ENCODE measurements at places on chromosomes 1 and 21.
A peak's percentile ranks its signal among the peaks of the same experiment; 100 is the strongest.

- no peak for DNase-seq
Measured at GRCh38 chr1:32761253-32761877, 55.8 kb downstream of the YARS1 start.

GRCh38 chr1:235507623-235508022 is 3.4 kb upstream of the B3GALNT2 start:
- DNase-seq, result no peak

GRCh38 chr21:44924606-44925377 is 4.1 kb upstream of the ITGB2 start:
- peak; percentile 41 for DNase-seq

GRCh38 chr1:147720557-147720956 is 39.8 kb downstream of the GJA5 start:
- no peak for DNase-seq

- no peak for DNase-seq
Measured at GRCh38 chr1:66003690-66004089, 211.0 kb downstream of the PDE4B start.

- DNase-seq, result no peak
Measured at GRCh38 chr1:232019026-232019340, 392.4 kb downstream of the DISC1 start.

GRCh38 chr1:31043631-31044030 is 21.9 kb downstream of the PUM1 start:
- no peak for DNase-seq

DNA sequence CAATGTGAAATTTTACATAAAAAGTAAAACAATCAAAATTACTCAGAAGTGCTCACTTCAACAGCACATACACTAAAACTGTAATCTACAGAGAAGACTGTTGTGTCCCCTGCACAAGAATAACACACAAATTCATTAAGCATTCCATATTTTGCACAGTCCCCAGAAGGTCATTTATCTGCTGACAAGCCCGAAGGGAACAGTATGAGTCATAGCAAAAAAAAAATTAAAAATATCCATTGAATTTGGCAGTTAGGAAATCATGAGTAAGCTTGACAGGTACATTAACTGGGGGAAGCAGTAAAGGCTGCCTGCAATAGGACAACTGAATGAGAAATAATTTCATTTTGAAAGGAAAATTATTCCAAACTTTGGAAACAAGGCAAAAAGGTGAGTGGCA is 3.3 kb upstream of the CACYBP start:
- DNase-seq, result peak; percentile 36

DNA sequence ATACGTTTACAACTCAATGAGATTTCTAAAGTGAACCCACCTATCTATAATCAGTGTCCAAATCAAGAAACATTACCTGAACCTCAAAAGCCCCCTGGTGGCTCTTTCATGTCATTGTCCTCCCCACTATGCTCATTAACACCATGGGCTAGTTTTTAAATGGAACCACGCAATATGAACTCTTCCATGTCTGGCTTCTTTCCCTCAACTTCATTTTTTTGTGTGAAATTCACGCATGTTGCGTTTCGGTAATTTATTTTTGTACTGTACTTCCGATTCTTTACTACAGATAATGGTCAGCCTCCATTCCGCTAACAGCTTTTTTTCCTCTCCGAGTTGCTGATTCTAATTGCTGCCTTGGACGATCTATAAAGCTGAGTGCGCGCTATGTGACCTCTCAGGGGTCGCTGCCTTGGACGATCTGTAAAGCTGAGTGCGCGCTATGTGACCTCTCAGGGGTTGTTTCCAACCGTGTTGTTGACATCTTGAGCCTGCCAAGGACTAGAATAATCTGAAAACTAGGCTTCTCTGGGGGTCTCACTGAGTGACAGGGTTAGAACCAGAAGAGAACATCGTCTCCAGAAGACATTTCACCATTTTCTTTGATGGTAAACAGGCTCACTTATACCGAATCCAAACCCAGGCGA is 1.1 kb upstream of the CACYBP start:
- peak; percentile 39 for DNase-seq

DNA sequence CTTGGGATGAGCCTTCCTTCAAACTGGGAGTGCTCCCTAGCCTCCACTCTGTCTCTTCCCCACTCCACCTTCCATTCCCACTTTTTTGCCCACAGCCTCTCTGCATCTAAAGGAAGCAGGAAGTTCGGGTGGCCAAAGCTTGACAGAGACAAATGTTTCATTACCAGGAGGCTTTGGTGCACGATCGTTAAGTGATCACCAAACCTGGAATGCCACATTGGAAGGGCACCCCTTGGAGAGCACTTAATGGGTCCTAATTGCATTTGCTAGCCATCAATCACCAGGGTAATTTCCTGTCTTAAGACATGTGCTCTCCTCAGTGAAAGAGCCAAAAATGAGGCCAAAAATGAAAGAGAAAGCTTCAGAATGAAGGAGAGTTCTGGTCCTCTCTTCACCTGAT is 206.5 kb downstream of the TNR start:
- no peak for DNase-seq

GRCh38 chr1:51915951-51916350 is 37.4 kb upstream of the NRDC start:
- no peak for DNase-seq

DNA sequence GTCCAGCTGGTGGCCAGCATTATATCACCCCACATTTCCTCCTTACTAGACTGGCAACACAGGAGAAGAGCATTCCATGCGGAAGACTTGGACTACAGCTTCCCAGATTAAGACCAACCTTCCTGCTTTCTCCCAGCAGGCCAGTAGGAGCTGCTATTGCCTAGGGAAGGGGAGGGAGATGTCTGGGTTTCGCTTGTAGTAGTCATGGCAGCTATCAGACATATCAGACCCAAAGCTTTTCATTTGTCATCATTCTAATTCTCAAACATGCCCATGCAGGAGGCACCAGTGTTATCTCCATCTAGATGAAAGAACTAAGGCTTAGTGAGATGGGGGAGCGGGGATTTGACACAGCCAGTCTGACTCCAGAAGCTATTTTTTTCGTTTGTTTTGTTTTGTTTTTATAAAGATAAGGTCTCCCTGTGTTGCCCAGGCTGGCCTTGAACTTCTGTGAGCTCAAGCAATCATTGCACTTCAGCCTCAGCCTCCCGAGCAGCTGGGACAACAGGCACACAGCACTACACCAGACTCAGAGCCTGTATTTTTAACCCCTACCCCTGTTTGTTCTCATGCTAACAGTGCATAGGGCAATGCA is 4.5 kb downstream of the PLA2G2A start:
- peak; percentile 57 for DNase-seq

DNA sequence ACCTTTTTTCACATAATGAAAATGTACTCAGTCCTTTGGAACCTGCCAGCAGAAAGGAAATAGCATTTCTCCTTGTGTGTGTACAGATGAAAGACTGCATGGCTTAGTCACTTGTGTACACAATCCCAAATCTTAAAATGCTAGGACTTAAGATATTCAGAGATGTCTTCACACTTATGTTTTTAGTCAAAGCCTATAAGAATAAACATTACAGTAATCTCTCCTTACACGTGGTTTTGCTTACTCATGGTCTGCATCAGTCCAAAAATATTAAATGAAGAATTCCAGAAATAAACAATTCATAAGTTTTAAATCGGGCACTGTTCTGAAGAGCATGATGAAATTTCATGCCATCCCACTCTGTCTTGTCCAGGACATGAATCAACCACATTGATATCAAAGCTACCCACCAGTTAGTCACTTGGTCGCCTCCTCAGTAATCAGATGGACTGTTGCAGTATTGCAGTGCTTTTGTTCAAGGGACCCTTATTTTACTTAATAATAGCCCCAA is 75.7 kb upstream of the RRP15 start:
- peak; percentile 64 for DNase-seq

- DNase-seq, result no peak
Measured at GRCh38 chr1:175893192-175893591, 149.8 kb upstream of the TNR start.

- DNase-seq, result no peak
Measured at GRCh38 chr1:11513681-11514080, 34.7 kb downstream of the DISP3 start.

DNA sequence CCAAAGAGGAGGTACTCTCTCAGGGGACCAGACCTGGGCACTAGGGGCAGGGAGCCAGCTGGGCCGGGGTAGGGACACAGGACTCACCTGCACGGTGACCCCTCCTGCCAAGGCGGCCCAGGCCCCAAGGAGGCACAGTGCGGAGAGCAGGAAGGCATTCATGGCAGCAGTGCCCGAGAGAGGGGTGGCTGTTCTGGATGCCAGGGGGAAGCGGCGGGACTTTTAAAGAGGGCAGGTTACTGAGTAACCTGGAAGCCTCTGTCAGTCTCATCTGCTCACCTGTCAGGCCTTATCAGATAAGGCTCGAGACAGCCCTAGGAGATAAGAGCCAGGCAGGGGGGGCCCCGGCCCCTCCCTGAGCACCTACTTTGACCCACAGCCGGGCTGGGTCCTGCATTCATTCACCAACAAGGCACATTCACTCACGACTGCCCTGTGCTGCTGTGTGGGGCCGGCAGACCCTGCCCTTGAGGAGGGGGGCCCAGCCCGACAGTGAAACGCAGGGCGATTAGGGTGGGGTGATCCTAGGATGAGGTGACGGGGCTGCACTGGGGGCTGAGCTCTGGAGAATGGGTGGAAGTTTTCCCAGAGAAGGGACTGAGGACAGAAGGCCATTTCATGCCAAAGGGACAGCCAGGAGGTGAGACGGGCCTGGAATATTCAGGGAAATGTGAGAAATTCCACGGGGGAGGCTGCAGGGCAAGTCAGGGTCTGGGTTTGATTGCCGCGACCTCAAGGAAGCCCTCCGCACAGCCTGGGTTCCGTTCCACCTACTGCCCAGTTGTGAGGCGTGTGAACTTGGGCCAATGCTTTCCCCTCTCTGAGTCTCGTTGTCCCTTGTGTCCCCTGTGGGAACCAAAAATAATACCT is at the start of gene GUCA2A:
GUCA2A (minus strand) TSS at position 195 of the 870 bp plus-strand sequence; CDS start at position 162, 33 bp downstream.
- DNase-seq, result no peak

DNA sequence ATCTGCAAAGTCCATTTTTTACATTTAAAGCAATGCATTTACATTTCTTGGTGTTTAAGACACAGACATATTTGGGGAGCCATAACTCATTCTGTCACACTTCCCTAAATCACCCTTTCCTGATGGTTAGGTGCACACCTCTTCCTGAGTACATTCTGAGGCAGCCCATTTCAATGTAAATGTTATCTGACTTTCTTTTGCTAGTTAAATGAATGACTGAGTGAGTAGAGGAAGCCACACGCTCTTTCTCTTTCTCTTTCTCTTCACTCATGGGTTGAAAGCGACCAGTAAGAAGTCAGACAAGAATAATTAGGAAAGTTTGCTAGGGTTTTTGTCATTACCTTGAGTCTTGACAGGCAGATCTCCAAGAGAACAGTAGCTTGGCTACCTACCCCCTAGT is 143.1 kb downstream of the S1PR1 start:
- no peak for DNase-seq

DNA sequence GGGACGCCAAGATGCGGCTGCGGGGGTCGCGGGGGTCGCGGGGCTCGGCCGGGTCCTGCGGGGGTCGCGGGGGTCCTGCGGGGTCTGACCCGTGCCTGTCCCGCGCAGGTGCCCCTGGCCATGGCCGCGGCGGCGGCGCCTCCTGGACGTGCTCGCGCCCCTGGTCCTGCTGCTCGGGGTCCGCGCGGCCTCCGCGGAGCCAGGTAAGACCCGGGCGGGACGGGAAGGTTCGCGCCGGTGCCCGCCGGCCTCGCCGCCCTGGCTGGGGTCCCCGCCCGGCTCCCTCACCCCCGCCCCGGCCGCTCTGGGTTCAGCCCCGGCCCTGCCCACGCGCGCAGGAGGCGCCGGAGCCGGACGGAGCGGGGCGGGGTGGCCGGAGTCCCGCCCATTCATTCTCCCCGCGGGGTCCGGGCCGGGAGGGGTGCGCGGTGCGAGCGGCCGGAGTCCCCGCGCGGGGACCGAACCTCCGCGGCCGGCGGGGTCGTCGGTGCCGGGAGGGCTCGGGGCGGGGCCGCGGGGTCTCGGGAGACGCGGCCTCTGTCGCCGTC is 380 bp downstream of the COL18A1 start:
- DNase-seq, result no peak

DNA sequence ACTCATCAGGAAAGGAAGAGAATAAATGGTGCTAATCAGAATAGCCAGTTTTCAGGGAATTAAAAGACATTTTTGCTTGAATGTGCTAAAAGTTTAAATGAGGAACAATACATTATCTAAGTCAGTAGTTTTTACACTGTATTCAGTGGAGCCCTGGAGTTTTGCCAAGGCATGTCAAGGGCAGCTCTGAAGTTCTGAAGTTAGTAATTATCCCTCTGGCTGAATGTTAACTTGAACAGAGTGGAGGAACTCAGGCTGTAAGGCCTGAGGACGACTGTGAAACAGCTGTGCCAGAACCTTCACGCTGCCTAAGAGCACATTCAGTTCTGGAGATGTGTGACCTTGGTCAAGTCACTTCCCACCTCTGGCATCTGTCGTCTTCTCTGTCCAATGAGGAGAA is 68.1 kb downstream of the EDEM3 start:
- peak; percentile 29 for DNase-seq

GRCh38 chr1:187413405-187414169 is 584.8 kb downstream of the PLA2G4A start:
- DNase-seq, result no peak

- no peak for DNase-seq
Measured at GRCh38 chr1:25178917-25179561, 53.3 kb downstream of the SYF2 start.

DNA sequence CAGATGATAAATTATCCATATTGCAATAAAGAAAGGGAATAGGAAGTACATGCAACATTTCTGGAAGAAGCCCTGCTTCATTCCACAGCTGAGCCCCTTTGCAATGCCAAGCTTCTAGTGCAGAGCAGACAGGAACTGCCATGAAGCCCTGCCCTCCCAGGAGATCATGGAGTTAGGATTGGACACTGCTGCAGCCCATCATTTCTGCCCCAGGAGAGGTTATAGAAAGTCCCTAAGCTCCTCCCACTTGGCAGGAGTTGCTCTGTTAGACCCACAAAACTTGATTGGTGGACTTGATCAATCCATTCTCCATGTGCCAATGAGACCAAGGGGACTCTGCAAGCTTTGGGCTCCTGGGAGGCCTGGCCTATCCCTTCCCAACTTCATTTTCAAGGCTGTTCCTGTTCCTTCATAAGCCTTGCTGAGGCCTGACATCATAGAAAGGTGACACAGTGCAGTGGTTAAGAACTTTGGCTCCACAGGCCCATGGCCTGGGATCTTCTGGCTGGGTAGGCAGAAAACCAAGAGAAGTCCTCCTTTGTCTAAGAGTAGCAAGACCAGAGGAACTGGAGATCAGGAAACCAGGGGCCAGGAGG is 1.3 kb upstream of the LAPTM5 start:
- peak; percentile 29 for DNase-seq

- DNase-seq, result no peak
Measured at GRCh38 chr1:87202922-87203655, 125.6 kb upstream of the LMO4 start.

DNA sequence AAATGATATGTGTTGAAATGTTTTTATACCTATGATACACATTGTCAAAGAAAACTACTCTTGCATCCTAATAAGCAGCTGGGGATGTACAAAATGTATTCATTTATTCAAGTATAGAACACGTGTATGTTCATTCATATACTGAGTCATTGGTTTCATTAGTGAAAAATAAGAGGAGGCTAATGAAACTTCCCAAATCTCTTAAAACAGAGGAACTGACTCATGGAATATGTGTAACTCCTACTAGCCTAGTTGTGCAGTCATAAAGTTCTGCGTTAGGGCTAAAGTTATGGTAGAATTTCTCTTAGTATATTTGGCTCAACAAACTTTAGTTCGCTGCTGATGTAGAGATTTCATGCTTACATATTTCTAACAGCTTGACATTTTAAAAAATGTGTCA is 441.6 kb downstream of the NCAM2 start:
- peak; percentile 11 for DNase-seq
